Fibroblast of the conjunctiva (primary cell): ENCODE measurements at places on chromosomes 3 and 15.

DNA sequence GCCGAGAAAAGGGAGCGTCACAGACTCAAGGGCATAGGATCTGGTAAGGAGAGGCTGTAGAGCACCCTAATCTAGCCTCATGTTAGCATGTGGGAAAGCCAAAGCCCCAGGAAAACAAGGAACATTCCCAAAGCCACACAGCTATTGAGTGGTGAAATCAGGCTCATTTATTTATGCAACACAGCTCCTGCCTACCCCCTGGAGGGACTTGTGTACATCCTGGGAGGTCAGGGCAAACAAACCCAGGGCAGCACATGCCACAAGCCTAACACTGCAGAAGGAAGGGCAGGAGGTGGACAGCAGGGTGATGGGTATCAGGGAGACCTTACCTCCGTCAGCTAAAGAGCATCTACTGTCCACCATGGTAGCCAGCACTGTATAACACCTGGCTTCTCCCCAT, 283.5 kb downstream of the RPLP1 start:
- DNase-seq = no peak

DNA sequence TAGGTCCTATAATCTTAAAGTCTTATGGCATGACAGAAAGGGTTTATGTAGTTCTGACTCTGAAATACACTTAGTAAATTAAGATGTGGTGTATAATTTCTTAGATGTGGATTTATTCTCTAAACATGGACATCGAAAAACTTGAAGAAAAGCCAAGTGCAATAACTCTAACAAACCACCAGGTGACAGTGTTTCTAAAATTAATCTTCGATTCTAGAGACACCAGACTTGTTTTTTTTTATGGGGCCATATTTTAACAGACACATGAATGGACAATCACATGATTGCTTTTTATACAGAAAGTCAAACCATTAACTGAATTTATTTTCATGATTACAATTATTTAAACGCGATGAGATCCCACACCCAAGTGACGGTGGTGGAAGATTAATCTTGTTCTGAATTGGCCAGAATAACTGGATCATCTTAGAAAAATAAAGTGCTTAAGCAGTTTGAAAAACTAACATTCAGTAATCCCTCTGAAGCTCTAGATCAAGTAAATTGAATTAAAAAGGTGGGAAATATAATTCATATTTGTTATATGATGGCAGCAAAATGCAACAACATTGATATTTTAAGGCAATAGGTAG, 305.1 kb downstream of the LSAMP start:
- peak; percentile 10 for DNase-seq

DNA sequence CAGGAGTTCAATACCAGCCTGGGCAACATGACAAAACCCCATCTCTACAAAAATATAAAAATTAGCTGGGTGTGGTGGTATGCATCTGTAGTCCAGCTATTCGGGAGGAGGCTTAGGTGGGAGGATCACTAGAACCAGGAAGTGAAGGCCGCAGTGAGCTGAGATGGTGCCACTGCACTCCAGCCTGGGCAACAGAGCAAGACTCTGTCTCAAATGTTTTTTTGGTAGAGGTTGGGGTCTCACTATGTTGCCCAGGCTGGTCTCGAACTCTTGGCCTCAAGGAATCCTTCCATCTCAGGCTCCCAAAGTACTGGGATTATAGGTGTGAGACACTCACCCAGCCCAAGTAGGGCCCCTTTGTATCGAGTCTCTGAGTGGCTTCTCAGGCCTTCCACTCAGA, 1.9 kb upstream of the IFRD2 start:
- no peak for DNase-seq

DNA sequence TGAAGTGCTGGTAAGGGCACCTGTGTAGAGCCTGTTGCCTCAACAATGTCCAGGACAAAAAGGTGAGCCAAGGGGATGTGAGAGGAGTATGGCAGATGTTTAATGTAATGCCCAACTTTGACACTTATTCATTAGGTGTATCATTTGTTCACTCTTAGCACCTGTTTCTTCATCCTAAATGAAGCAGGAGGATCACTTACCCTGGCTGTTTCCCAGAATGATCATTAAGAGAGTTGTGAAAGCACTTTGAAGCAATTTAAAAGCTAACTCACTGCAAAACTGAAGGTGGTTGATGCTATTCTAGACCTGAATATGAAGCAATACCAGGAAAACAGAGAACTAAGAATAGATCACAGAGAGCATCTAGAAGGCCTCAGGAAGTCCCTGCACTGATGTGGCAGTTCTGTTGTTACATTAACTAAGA, 3.4 kb upstream of the HHLA2 start:
- no peak for DNase-seq

- no peak for DNase-seq
Observed at GRCh38 chr3:194147679-194148078, 11.7 kb downstream of the HES1 start.

- DNase-seq = no peak
Observed at GRCh38 chr3:114253505-114253904, 16.1 kb upstream of the ZNF80 start.

DNA sequence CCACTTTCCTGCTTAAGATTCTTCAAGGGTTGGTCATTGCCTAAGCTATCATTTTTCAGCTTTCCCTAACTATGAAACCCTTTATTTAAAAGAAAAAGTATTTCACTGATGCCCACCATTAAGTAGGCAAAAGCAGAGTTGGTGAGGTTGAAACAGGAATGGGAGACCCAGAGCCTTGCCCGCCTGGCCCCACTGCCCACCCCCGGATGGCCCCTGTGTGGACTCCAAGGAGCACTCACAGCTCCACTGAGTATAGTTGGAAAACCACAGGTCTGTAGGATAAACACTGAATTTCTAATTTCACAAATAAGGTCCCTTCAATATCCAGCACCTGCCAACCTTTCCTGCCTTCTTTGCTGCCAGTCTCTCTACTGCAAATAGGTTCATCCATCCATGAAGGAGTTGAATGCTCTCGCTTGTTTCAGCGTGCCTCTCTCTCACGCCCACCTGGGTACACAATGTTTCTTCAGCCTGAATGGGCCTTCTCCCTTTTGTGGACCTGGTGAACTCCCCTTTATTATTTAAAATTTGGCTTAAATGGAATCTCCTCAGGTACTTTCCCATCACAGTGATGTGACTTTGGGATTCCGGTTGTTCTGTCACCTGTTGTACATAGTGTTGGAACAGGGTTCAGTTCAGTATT, 8.7 kb upstream of the ACAP2 start:
- DNase-seq = no peak

DNA sequence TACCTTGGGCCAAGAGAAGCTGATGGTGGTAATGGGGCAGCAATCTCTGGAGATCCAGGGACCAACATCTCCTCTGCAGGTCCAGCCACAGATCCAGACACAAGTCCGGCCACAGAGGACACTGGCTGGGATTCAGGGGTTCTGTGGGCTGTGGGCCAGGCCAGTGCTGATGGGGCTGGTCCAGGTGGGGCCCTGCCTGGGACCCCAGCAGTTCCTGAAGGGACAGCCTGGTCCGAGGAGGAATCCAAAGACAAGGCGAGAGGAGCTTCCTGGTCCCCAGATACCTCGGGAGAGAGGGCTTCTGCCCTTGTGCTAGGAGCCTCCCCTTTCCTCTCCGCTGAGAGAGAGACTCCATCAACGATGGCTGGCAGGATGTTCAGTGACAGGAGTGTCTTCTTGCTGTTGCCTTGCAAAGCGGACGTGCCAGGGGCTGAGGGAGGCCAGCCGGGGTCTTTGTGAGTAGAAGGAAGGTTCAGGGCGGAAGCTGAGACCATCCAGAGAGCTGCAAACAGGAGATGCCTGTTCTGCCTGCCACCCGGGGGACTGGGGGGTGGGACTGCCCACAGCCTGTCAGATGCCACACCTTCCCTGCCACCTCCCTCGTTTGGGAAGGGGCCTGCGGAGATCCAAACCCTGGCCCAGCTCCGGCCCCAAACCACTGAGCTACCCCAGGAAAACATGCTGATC, 24.5 kb upstream of the GOLGA6C start:
- DNase-seq = no peak

DNA sequence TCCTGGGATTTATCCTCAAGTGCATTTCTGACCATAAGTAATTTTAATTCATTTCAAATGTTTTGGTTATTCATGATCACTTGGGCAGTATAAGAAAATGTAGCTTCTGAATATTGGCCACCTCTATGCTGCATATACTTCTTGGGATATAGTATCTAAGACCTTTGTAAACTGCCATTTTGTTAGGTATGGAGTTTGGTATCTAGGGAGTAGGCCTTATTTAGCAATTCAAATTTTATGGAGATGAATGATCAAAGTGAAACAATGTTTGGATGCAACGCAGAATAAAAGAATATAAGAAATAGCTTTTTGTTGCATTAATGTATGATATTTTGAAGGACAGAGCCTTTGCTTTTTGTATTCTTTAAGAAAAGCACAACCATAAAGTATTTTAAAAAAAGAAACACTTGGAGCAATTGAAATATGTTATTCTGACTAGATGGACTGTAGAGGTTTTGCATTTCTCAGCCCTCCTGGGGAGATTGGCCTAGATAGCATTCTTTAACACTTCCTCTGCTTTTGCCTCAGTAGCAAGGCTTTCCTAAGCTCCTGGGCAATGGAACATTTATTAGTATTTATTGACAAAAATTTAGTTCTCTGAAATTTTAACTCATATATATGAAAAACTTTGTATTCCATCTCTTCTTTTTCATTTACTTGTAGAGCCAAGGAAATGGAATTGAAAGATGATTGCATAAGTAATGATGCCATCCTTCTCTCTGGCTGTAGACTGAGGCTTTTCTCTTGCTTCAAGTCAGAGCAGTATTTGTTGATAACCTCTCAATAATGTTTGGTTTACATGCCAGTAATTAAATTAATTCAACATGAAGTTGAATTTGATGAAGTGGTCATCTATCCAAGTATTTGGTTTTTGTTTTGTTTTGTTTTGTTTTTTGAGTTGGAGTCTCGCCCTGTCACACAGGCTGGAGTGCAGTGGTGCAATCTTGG, 61.8 kb upstream of the UTS2B start:
- DNase-seq = no peak

- DNase-seq = no peak
Observed at GRCh38 chr3:151856118-151856517, 17.3 kb upstream of the SUCNR1 start.

DNA sequence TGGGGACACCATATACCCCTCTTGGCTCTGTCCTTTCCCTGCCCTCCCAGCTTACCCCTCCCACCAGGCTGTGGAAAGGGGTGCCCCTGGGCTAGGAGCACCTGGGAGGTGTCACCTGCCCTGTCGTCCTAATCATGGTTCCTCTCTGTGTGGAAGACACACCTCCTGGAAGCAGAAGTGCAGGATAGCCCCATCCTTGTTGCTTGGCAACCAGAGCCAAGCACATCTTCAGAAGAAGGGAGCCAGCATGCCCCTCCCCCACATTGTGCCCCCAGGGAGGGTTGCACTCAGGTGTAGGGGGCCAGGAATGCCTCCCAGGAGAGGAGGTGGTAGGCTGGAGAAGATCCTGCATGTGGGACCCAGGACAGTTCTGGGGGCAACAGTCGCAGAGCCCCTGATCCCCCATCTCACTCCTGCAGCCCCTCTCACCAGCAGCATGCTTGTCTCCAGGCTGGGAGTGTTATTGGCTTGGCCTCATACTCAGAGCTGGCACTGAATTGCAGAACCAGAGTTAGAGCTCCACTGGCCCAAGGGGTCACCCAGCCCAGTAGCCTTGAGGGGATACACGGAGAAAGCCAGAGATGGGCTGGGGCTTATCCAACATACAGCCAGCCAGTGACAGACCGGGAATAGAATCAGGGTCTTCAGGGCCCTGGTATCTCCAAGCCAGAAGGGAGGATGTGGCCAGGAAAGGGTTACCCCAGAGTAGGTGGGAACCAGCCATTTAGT, 8.4 kb downstream of the RAB6B start:
- no peak for DNase-seq

GRCh38 chr3:78706906-78707523, 1060.8 kb downstream of the ROBO1 start:
- DNase-seq = no peak

- no peak for DNase-seq
Observed at GRCh38 chr3:32354362-32354778, 37.3 kb upstream of the CMTM7 start.

DNA sequence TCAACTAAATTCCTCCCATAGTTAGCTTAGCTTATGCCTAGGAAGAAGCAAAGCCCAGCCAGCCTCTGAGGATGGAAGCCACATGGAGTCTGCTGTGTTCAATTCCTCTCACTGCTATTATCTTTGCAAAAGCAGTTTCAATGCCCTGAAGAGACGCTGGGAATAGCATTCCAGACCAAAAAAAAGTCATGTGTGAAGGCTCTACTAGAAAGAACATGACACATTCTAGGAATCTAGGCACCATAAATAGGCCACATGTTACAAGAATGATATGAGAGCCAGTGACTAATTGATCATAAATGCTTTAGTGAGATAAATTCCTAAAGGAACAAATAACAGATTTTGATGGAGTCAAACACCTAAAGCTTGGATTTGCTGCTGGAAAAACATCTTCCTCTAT, 800.8 kb downstream of the TUSC7 start:
- no peak for DNase-seq

- no peak for DNase-seq
Observed at GRCh38 chr3:140655678-140656077, 22.2 kb upstream of the TRIM42 start.

- no peak for DNase-seq
Observed at GRCh38 chr3:4772171-4772804, 206.9 kb upstream of the BHLHE40 start.

- DNase-seq = no peak
Observed at GRCh38 chr3:153621953-153622352, 459.9 kb downstream of the RAP2B start.

GRCh38 chr3:12959838-12960378, 113.3 kb downstream of the IQSEC1 start:
- no peak for DNase-seq
